ENCODE measurements at places on chromosomes 16 and 17.
A peak's percentile ranks its signal among the peaks of the same experiment; 100 is the strongest.

DNA sequence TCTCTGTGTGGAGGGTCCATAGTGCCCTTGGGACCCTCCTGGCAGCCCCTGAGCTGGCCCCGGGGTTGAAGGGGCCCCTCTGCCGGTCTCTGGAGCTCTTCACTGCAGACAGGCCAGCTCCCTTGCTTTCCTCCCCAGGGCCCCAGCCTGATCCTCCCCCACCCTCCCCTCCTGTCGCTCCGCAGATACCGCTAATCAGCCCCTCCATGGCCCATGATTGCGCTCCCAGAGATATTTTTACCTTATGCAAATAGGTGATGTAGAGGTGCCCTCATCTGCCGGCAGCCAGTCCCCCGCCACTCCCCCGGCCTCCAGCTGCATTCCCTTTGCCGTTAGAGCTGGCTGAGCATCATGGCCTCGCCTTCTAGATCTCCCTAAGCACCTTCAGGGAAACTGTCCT, 9.2 kb downstream of the MMP15 start:
- no peak for DNase-seq

- DNase-seq = peak; percentile 26
Observed at GRCh38 chr16:7405166-7405565, 72.5 kb downstream of the RBFOX1 start.

- no peak for DNase-seq
Observed at GRCh38 chr16:29982560-29983419, 9.1 kb downstream of the TAOK2 start.

- DNase-seq = no peak
Observed at GRCh38 chr16:58655215-58655596, 25.6 kb upstream of the CNOT1 start.

GRCh38 chr16:1626327-1626726, 14.2 kb downstream of the CRAMP1 start:
- DNase-seq = no peak

DNA sequence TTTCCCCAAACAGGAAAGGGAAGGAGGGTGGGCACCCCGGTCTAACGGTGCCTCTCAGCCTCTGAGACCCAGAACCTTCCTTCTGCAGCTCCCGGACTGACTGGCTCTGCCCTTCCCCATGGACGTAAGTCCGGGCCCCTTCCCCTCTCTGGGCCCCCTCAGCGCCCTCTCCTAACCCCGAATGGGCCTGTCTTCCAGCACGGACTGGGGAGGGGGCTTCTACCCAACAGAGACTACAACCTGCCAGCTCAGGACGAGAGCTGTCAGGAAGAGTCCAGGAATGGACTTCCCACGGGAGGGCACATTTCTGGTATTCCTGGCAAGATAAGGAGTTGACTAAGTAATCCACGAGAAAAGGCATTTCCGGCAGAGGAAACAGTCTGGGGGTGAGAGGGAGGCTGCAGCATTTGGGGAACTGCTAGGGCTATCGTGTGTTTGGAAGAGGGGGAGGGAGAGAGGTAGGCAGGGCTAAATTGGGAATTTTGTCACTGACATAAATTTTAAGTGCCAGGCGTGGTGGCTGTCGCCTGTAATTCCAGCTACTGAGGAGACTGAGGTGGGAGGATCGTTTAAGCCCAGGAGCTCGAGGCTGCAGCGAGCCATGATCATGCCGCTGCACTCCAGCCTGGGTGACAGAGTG, 12.1 kb upstream of the ALDOA start:
- DNase-seq = no peak
